IMR-90 (cell line): ENCODE measurements at places on chromosomes 6 and 20. TPM values are rescaled to one million over a fixed set of nuclear protein-coding genes. Genes with fewer than 3 reads are reported as not detected.

DNA sequence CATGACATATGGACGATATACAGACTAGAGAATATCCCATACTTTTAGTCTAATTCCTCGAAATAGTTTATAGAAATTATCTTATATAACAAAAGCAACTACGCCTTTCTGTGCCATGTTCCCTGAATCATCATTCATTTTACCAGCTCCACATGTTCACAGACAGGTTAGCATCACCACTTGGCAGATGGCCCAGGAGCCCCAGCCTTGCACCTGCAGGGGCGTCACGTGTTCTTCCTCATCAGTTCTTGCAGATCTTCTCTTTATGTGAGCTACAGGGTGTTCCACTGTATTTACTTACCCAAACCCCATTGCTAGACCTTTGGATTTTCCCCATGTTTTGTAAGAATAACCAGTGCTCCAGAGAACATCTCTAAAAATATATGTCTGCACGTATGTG, 12.6 kb upstream of the BNIP5 start:
- peaks cover 2% of the 10 kb centered on the region; the same call in 1 of the 2 replicates for H3K27me3 ChIP-seq
- peaks cover 11% of the 10 kb centered on the region for H3K4me1 ChIP-seq
- H3K27ac ChIP-seq, result no peak overlapping the region
- no peaks in the 10 kb centered on the region for H3K36me3 ChIP-seq
- no peak for DNase-seq

VGLL2 gene
- not detected in 2 replicates for total RNA-seq

DNA sequence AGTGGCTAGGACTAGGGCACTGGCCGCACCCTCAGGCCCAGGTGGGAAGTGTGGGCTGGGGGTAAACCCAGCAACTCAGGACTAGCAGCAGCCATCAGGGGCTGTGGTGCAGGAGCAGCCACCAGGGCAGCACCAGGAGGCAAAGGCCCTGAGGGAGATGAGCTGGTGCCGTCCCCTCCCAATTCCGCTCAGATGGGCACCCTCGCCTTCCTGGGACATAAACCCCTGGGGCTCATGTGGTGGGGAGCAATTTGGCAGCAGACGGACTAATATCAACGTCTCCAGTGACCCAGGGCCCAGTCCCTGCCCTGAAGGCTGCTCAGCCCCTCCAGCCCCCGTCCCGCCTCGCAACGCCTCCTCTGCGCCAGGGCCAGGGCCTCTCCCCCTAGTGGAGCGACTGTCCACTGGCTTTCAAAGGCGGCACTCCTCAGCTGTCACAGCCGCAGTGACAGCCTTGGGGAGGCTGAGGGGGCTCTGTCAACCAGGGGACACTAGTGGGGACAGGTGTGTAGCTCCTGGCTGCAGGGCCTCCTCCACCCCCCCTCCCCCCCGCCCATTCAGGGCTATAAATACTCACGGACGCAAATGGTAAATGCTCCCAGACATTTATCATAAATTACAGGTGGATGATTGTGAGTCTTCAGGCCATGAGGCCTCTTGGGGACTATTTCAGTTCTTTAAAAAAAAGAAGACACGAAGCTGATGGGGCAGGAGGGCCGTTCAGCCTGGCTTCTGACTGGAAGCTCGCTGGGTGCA, 349.9 kb downstream of the ZFAND3 start:
- H3K4me3 ChIP-seq, result no peak overlapping the region
- no peak overlapping the region for H3K27ac ChIP-seq
- H3K4me1 ChIP-seq, result no peaks in the 10 kb centered on the region
- H3K36me3 ChIP-seq, result no peaks in the 10 kb centered on the region
- no peak for DNase-seq

DNA sequence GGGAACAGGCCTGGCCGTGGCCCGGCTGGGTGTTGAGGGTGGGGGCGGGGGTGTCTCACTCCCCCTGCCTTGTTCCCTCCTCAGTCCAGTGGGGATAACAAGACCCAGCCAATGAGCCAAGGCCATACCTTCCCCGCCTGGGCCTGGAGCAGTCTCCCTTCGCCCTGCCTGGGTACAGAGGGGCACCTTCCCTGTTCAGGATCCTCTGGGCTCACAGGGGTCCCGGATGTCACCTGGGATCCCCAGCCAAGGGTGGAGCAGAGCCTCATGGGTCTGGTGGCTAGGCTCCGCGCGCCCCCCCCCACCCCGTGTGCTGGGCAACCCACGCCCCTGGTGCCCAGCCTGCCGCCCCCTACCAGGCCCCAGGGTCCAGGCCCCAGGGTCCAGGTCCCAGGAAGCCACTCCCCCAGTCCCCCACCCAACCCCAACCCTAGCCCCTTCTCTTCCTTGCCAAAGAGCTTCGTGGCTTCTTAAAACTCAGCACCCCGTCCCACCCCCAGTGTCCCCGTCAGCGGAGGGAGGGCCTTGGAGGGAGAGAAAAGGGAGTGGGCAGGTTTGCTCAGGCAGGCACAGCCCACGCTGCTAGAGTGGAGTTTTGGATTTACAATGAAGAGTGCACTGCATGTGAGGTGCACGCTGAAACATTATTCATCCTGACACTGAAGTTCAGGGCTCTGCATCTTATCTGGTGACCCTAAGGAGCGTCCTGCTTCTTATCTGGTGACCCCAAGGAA, 11.8 kb downstream of the HRH3 start:
- H3K27ac ChIP-seq, result no peak overlapping the region
- H3K4me1 ChIP-seq, result no peaks in the 10 kb centered on the region
- no peak for DNase-seq
- peaks cover 16% of the 10 kb centered on the region; the same call in 1 of the 2 replicates for H3K27me3 ChIP-seq

DNA sequence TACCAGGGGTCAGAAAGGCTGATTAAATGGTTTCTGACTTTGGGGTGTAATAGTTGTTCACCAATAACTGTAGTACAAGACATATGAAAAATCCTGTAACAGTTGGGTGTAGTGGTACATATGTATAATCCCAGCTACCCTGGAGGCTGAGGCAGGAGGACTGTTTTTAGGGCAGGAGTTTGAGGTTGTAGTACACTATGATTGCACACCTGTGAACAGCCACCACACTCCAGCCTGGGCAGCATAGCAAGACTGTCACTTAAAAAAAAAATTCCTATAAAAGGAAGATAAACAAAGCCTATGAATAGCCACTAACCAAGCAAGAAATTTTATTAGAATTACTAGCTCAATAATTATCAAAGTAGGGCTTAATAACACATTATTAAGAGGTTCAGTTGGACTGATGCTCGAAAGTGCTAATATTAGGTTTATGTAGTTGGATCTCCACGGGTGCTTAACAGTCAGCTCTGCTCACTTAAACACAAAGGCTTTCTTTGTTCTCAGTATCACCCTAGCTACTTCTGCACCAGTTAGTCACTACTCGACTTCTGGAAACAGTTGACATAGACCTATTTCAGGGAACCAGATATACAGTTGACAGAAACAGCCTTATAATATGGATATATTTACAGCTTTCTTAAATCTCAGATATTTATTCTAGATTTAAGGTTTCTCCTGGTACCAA, 113.0 kb downstream of the MTFR2 start:
- H3K27me3 ChIP-seq, result no peaks in the 10 kb centered on the region
- no peaks in the 10 kb centered on the region for H3K36me3 ChIP-seq
- no peaks in the 10 kb centered on the region for H3K4me1 ChIP-seq
- no peak overlapping the region for H3K27ac ChIP-seq

- DNase-seq, result no peak
- H3K4me1 ChIP-seq, result peaks cover 2% of the 10 kb centered on the region; the same call in 1 of the 2 replicates
- no peaks in the 10 kb centered on the region for H3K36me3 ChIP-seq
- peaks cover 19% of the 10 kb centered on the region for H3K27me3 ChIP-seq
- H3K27ac ChIP-seq, result no peak overlapping the region
- no peak overlapping the region for H3K4me3 ChIP-seq
These were observed 9.5 kb upstream of the SFT2D1 start for GRCh38 chr6:166351715-166352285.

DNA sequence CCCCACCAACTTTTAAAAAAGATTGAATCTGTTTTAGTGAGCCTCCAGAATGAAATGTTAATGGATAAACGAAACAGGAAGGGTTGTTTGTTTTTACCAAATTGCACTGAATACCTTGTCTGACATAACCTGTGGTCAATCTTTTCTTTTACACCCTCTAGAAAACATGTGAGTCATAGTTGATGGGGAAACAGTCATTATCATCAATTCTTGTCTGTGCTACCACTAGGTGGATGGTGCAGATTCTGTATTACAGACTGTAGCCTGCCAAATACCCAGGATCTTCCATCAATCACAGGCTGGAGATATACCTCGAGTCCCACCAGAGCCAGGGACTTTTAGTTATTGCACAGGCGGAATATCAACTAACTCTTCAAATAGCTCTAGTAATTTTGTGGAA, 29.5 kb upstream of the PKIB start:
- no peaks in the 10 kb centered on the region for H3K27me3 ChIP-seq
- no peaks in the 10 kb centered on the region for H3K36me3 ChIP-seq
- no peak for DNase-seq
- no peaks in the 10 kb centered on the region for H3K4me1 ChIP-seq
- no peak overlapping the region for H3K4me3 ChIP-seq

NKX2-4 gene
- not detected in 2 replicates for total RNA-seq

RBM24 gene
- 4.1 and 6.7 TPM in 2 replicates for total RNA-seq

FAM83B gene
- total RNA-seq, result under 0.01 and 0.18 TPM in 2 replicates

GRCh38 chr20:30593572-30593971, 663.9 kb upstream of the DEFB115 start:
- no peak for DNase-seq
- no peaks in the 10 kb centered on the region for H3K27me3 ChIP-seq
- no peaks in the 10 kb centered on the region for H3K36me3 ChIP-seq
- no peaks in the 10 kb centered on the region for H3K4me1 ChIP-seq
- H3K27ac ChIP-seq, result no peak overlapping the region

DNA sequence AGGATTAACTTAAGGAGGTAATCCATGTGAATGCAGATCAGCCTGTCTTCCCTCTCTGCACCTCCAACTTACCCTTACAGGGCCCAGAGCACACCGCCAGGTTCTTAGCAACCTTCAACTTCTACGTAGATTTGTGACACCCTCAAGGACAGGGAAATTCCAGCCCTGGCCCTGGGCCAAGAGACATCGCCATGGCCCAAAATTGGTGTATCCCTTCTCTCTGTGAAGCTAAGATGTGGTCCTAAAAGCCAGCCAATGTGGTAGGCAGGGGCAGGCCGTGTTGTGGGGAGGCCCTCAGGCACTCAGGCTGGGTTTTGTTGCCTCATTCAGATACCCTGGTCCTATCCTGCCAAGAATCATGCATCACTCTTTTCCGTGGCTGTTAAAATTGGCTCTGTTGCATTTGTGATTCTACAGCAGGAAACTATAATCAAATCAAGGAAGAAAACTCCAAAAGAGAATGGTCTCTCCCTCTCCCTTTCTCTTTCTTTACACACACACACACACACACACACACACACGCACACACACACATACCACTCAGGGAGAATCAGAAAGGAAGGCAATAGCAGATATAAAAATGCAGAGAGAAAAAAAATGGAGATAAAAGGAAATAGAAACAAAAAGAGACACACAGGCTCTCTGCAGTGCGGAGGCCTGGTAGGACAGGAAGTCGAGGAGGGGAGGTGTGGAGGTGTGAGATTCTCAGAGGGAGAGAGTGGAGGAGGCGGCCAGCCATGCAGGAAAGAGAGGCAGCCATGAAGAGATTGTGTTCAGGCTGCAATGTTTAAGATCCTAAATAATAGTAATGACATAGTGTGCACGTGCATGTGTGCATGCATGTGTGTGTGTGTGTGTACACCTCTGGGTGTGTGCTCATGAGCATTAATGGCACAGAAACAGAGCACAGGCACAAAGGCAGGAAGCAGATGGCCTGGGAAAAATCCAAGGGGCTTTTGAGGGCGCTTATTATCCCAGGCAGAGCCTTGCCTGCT, 201.8 kb upstream of the LRFN2 start:
- no peak overlapping the region for H3K27ac ChIP-seq
- H3K27me3 ChIP-seq, result peaks cover 1% of the 10 kb centered on the region
- H3K4me1 ChIP-seq, result no peaks in the 10 kb centered on the region
- no peak for DNase-seq
- no peaks in the 10 kb centered on the region for H3K36me3 ChIP-seq

DNA sequence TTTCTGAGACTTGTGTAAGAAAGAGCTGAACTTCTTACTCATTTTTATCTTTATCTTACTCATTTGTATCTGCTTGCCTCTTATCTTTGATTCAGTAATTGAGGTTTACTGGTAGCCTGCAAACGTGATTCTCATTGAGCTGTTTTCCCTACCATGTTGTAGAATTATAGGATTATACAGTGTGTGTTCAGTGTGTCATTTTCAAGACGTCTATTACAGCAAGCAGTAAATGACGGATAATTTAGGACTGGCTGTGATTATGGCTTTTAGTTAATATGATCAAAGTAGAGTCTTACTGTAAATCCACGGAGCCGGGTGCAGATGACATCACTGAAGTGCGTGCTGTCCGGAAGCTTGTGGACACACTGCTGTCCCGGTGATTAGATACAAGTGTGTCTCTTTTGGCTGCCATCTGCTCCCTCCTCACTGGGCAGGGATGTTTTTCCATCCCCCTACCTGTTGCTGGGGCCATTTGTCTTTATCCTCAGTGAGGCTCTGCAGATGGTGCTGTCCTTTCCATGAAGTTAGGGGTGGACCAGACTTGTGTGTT, 6.0 kb downstream of the NELFCD start:
- no peak overlapping the region for H3K27ac ChIP-seq
- DNase-seq, result no peak
- H3K36me3 ChIP-seq, result peaks cover 41% of the 10 kb centered on the region
- H3K4me3 ChIP-seq, result no peak overlapping the region

GRCh38 chr20:23200413-23200812, 114.3 kb upstream of the CD93 start:
- H3K4me1 ChIP-seq, result no peaks in the 10 kb centered on the region
- no peak overlapping the region for H3K27ac ChIP-seq
- DNase-seq, result no peak
- no peak overlapping the region for H3K4me3 ChIP-seq

DNA sequence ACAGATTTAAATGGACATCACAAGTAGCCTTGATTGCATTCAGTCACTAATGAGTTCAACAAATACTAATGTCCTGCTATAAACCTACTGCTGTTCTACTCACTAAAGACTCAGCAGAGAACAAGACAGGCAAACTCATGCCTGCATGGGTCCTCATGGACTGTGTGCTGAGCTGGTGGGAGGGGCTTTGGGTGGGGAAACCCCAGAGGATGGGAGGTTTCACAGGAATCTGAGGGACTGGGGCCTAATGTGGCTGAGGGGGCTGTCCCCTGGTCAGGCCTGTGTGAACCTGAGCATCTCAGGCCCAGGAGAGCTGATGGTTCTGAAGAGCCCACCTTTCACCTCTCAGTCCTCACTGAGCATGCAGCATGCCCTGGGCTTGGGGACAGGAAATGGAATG, 1.4 kb downstream of the CST8 start:
- H3K4me3 ChIP-seq, result no peak overlapping the region
- no peak for DNase-seq
- H3K36me3 ChIP-seq, result no peaks in the 10 kb centered on the region
- H3K4me1 ChIP-seq, result no peaks in the 10 kb centered on the region
- no peak overlapping the region for H3K27ac ChIP-seq
- H3K27me3 ChIP-seq, result no peaks in the 10 kb centered on the region

SYCP2L gene
- not detected in 2 replicates for total RNA-seq

DNA sequence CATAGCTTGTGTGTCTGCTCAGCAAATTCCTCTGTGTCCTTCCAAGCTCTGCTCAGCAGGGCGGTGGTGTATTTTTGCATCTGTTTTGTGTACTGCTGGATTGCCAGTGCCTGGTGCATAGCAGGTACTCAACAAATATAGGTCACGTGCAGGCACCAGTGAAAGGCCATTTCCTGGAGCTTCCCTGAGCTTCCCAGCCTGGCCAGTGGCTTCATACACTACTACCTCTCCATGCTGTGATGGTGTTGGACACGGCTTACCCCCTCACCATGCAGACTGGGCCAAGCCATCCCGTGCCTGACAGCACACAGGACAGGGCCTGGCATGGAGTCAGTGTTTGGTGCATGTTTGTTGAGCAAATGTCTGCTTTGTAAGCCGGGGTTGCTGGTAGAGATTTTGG, 7.7 kb upstream of the PHACTR3 start:
- H3K36me3 ChIP-seq, result no peaks in the 10 kb centered on the region
- no peak for DNase-seq
- H3K4me1 ChIP-seq, result no peaks in the 10 kb centered on the region
- no peak overlapping the region for H3K4me3 ChIP-seq
- H3K27ac ChIP-seq, result no peak overlapping the region

LY6G5B gene
- total RNA-seq, result 1.9 and 2.2 TPM in 2 replicates
